Left lung (tissue), 14 donors: ENCODE measurements at places on chromosomes 2 and 18. TPM values are rescaled to one million over a fixed set of nuclear protein-coding genes. Genes with fewer than 3 reads are reported as not detected.

FBLN7 gene
- 3.1 TPM for total RNA-seq

FASTKD2 gene
- total RNA-seq, result 21.8 TPM

SAG gene
- total RNA-seq, result not detected

TIGD1 gene
- 3.7 TPM for total RNA-seq
